ENCODE measurements at places on chromosomes 7 and 10. TPM values are rescaled to one million over a fixed set of nuclear protein-coding genes. Genes with fewer than 3 reads are reported as not detected.

Gene MMD2
- 0.19 TPM for polyA plus RNA-seq

Gene SPDYE2
- polyA plus RNA-seq: 8.2 TPM

Gene PDCD4
- 169 TPM for polyA plus RNA-seq

DNA sequence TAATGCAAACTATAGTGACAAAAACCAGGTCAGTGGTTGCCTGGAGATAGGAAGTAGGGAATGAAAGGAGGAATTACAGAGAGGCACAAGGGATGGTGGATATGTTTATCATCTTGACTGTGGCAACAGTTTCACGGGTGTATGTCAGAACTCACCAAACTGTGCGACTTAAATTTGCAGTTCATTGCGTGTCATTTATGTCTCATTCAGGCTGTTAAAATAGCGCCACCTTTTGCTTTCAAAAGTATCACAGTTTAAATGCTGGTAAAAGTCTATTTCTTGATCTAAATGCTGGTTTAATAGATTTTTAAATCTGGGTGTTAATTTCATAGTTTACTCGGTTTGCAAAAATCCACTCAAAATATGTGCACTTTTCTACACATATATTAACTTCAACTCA, 51.0 kb downstream of the PTTG1IP2 start:
- DNase-seq: no peak

DNA sequence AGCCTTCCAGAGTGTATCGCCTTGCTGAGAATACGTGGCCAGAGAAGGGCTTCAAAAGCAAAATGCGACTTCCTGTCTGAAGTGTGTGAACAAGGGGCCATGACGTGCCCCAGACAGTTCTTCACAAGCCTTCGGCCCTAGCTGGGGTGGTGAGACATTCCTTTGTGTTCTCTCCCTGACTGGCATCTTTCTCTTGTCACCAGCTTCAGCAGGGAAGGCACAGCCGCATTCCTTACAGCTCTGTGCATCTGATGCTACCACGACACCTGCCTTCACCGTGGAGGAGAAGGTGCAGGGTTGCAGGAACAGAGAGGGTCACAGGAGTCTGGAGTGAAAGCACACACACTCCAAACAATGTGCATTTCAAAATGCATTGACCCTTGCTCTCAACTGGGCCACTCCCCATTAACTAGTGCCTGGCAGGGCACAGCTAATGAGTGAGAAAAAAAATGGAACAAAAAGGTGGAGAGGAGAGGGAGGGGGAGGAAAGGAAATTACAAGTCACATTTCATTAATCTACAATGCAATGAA, 93.4 kb downstream of the GPR26 start:
- DNase-seq: no peak

DNA sequence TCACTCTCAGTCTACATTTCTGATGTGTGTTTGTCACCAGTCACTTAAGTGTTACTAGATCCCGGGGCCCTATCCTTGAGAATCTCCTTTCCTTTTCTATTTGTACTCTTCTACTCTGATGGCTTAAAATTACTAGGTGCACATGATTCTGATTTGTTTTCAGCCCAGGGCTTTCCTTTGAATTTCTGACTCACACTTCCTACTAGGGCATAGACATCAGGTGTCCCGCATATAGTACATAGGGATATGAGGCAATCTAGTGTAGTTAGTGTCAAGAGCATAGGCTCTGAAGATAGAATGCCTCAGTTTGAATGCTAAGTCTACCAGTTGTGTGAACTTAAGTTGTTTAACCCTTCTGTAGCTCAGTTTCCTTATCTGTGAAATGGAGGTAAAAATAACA, 49.4 kb upstream of the LRRN3 start:
- DNase-seq: no peak

Measured in muscle of back (tissue), 13 donors.